ENCODE measurements at places on chromosomes 1 and 21.

- DNase-seq, result no peak
Observed at GRCh38 chr21:33171616-33172169, 58.0 kb upstream of the IFNAR2 start.

DNA sequence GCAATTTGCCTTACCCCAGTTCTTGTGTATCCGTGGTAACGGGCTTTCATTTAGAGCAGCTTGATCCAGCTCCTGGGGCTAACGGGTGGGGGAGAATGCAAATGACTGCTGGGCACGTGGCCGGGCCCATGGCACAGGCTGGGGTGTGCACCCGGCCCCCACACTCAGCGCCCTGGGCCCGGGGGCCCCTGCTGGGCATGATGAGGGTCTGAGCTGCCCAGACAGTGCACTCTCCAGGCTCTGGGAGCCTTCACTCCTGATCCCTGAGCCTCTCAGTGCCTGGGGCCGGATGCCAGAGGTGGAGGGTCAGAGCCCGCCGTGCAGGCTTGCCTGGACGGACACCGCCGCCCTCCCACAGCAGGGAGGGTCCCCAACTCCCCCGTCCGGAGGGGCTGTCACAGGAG lies 20.1 kb upstream of the PEX10 start:
- no peak for DNase-seq

GRCh38 chr1:10839188-10839770 lies 42.8 kb upstream of the CASZ1 start:
- DNase-seq, result no peak

- DNase-seq, result no peak
Observed at GRCh38 chr1:104932949-104933679, 1183.4 kb downstream of the AMY1C start.

GRCh38 chr1:178418284-178418955 lies 78.3 kb downstream of the CLEC20A start:
- DNase-seq, result no peak

DNA sequence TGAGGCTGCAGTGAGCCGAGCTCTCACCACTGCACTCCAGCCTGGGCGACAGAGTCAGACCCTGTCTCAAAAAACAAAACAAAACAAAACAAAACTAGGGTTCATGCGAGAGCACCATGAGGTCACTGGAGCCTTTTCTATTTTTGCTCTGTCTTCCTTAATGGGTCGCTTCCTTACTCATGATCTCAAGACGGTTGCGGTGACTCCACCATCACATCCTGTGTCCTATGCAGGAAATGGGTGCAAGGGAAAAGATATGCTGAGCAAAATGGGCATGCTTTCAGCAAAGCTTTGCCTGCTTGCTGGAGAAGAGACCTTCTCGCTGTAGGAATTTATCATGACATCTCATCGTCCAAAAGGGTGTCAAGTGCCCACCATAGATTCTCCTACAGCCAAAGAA lies 36.4 kb downstream of the WNT9A start:
- DNase-seq, result no peak

- no peak for DNase-seq
Observed at GRCh38 chr1:45678489-45678888, 7.8 kb downstream of the GPBP1L1 start.

DNA sequence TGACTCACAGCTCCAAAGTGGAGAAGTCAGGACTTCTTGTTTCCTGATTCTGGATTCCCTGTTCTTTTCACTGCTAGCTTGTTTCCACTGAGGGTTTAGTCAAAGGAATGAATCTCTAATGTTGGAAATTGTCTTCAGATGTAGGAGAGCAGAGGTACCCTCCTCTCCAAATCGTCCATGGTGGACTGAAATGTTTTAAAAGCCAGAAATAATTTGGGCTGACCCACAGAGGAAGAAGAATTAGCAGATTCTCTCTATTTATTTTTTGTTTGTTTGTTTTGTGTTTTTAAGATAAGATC lies 30.4 kb downstream of the GPA33 start:
- no peak for DNase-seq

GRCh38 chr1:15676010-15676409 lies 8.1 kb upstream of the PLEKHM2 start:
- no peak for DNase-seq

GRCh38 chr1:29832471-29832870 lies 596.1 kb downstream of the PTPRU start:
- no peak for DNase-seq

DNA sequence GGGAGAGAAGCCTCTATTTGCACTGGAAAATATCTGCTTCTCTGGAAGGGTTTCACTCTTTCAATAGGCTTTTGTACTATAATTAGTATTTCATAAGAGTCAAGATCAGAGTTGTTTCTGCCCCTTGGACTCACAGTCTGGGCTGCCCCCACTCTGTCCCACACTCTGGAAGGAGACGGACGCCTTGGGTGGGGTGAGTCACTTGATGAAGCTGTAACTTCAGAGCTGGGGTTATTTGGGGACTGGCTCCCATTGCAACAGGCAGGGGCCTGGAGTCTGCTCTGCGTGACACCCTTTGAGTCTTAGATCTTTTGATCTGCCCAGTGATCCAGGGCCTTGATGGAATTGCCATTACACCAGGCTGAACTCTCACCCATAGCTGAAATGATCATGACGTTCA lies 4.0 kb upstream of the KCNA10 start:
- DNase-seq, result no peak

DNA sequence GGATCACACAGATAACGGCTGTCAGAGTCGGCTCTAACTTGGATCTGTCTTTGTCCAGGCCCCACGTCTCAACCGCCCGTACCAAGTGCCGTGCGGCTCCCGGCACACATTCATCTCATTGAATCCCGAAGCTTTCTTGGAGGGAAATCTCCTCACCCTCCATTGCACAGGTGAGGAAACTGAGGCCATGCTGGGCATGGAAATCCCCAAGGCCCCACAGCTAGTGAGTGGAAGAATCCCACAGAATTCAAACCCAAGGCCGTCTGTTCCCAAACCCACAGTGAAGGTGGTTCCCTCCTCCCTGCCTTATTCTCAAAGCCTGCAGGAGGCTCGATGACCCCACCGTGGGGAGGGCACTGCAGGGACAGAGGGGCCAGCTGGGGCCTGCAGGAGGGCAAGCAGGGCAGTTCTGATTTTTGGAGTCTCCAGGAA lies 437.9 kb downstream of the MATN1 start:
- DNase-seq, result no peak

- no peak for DNase-seq
Observed at GRCh38 chr1:28927648-28928313, 13.4 kb downstream of the EPB41 start.

DNA sequence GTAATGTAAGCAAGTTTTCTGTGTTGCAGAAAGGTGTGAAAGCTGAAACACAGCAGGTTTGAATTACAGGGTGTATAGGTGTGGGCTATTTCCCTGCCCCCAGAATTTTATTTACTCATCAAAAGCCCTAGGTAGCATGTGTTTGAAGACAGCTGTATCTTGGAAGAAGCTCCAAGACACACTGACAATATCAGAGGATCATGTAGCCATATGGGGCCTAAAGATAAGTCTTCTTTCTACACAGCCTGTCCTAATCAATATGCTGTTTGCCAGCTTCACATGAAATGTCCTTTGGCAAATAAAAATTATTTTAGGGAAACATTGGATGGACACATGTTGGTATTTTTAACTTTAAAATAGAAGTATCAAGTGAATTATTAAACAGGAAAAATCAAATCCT lies 17.5 kb upstream of the SUCO start:
- no peak for DNase-seq

- no peak for DNase-seq
Observed at GRCh38 chr1:204915861-204916495, 45.3 kb downstream of the NFASC start.

- DNase-seq, result no peak
Observed at GRCh38 chr1:93143136-93143535, 37.1 kb downstream of the TMED5 start.

DNA sequence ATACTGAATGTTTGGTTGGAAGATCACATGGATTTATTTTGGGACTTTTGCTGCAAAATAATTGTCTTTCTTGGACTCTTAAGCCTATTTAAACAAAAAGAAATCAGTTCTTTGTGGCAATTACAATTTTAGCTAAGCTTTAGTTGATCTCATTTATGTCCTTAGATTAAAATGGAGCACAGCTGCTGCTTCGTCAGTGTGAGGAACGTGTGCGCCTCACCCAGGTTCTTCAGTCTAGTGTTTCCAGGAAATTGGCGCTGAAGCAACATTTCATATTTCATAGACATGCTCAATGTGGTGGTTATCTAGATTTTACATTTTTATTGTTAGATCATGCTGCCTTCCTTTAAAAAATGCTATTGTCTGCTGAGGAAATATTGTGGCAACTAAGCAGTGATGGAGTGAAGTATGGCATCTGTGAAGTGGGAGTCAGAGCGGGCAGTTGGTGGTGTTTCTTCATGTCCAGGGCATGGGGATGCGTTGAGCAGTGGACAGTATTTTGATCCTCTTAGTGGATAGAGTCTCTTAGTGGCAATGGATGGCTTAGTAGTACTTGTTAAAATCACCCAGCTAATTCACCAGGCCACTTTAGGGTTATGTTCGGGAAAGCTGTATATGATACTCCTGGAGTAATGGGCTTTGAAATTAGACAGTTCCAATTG lies 5.6 kb downstream of the DDI2 start:
- DNase-seq, result no peak

DNA sequence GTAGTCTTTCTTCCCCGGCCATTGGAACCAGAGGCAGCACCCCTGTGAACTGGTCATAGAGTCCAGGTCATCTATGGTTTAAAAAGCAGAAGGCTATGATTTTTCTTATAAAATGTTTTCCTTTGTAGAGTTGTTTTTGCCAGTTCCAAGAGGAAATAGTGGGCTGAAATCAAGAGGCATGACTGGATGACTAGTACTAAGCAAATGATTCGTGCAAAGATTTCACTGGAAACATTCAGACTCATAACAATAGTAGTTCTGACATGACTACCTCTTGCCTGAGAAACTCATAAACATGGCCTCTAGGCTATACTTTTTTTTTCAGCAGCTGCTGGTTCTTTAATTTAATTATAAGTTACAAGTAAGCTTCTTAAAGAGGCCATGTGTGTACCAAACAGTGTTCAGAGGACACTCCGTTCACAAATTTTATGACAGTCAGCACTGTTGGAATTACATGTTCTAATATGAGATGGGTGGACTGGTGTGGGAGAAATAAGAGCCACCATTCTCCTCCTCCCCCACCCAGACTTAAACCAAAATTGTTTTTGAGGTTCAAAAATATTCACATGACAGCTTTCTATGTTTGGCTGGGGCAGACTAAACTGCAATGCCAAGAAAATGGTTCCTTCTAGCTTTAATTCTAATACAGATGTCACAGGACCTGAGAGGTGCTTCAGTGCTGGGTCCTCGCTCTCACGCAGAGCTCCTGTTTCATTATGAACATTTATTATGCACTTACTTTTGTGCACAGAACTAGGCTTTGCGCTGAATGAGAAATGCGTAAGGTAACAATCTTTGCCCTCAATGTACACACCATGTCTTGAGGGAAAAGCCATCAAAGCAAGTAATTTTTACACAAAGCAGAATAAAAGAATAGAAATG lies 147.5 kb downstream of the ZC3H11B start:
- DNase-seq, result peak; percentile 69

DNA sequence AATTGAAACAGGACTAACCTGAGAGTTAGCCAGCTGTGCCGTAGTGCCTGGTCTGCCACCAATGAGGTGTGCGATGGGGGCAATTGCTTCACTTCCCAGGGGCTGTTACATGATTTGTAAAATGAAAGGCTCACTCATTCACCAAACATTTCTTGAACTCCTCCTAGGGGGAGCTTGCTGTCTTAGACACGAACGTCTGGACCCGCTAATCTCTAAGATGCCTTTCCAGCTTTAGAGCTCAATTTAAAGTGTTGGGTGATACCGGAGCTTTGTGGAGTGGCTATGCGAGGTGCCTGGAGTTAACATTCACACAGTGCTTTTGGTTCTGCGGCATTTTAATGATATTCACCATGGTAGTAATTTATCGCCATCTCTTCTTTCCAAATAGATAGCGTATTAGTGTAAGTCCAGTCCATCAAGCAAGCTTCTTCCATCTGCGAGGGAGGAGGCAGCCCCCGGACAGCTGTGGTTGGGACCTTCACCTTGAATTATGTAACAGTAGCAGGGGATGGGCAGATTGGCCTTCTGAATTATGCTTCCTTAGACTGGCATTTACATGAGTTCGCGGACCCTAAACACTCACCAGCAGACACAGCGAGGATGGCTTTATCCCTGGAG lies 179.9 kb downstream of the ADSS2 start:
- DNase-seq, result no peak

- DNase-seq, result no peak
Observed at GRCh38 chr1:212670301-212670700, 29.3 kb downstream of the BATF3 start.

DNA sequence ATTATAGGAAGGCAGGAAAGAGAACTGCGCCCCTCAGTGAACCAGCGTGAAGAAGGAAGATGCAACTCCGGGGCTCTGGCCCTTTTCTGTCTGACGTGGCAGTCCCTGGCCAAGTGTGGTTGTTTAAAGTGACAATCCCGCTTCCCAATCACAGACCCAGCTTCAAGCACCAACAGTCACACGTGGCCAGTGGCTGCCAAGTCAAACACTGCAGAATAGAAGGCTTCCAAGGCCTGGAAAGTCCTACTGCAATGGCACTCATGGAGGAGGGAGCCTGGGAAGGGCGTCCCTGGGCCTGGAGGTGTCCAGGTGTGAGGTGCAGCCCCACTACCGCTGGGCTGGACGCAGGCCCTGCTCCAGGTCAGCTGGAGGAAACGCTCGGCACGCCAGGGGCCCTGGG lies 143.8 kb downstream of the CASZ1 start:
- DNase-seq, result no peak

DNA sequence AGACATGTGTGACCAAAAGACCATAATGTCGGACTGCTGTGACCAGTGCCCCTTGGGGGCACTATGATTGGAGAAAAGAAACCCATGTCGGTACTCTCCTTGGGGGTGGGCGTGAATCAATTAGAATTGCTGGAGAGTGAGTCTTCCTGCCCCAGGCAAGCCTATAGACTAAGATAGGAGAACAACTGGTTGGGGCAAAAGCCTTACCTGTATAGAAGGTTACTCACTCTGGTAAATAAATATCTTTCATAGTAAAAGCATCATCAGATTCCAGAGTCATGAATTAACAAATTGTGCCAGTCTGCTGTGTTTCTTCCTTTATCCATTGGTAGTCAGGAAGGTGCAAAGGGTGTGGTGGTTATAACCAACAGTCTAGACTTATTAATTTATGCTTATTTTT lies 2.9 kb upstream of the PTGFRN start:
- no peak for DNase-seq

DNA sequence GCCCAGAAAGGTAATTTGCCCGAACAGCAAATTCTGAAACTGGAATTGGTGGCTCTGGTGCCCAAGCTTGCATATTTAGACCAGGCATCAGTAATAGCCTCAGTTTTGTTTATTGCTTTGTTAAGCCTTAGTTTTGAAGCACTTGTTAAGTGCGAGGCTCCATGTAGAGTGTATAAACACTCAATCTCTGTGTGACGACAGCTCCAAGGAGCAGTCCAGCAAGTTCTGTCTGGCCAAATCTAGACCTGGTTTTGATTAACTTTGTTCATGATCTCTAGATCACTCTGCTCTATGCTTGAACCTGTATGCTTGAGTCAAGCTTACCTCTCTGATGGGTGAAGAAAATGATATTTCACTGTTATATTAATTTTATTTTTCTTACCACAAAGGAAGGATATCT lies 37.4 kb downstream of the DOP1B start:
- no peak for DNase-seq

All from kidney epithelial cell (primary cell).